ENCODE measurements at places on chromosomes 1 and 21. TPM values are rescaled to one million over a fixed set of nuclear protein-coding genes. Genes with fewer than 3 reads are reported as not detected.
A peak's percentile ranks its signal among the peaks of the same experiment; 100 is the strongest.

DNA sequence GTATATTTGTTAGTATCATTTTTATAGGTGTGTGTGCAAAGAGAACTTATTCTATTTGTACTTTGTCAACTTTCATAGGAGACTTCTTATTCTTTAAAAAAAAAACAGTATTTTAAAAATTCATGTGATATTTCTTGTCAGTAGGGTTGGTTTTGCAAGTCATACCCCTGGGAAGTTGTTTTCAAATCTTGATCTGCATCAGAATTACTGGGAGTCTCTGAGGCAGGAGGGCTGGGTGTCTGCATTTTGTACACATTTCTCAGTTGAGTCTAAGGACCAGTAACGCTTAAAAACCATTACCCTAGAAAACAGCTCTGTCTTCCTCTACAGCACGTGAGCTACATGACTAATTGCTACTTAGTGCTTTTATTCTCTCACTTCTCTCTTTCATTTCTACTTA lies 76.0 kb upstream of the CTTNBP2NL start:
- DNase-seq = no peak

DNA sequence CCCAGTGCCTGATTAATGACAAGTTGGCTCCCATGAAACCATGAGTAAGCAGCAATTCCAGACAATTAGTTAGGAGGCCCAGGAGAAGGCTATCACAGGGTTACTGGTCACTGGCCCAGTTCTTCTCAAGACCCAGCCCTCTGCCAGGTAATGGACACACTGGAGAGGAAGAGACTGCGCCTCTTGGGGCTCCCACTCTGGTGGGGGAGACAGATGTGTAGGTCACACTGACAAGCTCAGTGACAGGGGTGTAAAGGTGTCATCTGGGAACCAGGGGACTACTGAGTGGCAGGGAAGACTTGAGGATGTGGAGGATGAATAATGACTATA lies 4.9 kb downstream of the HPCA start:
- no peak for DNase-seq

GRCh38 chr1:169347688-169348382 lies 19.8 kb downstream of the NME7 start:
- no peak for DNase-seq

DNA sequence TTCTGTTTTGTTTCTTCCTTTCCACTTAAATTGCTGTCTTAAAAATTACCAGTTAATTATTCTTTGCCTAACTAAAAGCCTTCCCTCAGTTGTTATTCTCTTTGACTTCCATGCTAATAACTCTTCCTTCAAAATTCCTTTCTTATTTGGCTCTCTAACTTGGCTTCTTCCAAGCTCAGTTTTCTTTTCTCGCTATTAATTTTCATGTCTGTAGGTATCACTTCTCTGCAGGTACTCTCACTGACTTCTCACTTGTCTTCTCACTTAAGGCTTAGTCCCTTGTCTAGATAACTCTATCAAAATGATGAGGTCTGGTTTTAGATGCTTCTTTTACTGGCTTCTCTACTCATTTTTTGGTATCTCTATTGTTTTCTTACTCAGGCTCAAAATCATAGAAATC lies 10.1 kb downstream of the CDC7 start:
- no peak for DNase-seq

DNA sequence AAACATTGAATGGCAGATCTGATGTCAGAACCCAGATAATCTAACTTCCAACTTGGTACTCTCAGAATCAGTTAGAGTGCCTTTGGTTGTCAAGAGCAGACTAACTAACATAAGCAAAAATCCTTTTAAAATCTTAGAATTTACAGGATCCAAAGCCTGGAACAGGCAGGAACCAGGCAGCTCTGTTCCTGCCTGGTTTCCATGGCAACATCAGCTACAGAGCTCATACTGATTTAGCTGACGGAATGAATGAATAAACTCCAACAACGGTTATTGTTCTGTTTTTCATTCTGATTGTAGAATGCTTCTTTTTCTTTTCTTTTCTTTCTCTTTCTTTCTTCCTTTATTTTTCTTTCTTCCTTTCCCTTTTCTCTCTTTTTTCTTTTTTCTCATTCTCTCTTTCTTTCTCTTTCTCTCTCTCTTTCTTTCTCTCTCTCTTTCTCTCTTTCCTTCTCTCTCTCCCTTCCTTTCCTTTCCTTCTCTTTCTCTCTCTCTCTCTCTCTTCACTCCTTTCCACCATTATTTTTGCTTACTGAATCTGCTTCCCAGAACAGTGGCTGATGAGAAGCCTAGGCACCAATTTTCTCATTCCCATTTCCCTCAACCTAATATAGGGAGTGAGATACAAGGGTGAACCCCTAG lies 121.6 kb downstream of the RGS7 start:
- DNase-seq = no peak

GRCh38 chr1:73824065-73824464 lies 373.9 kb downstream of the LRRIQ3 start:
- no peak for DNase-seq

DNA sequence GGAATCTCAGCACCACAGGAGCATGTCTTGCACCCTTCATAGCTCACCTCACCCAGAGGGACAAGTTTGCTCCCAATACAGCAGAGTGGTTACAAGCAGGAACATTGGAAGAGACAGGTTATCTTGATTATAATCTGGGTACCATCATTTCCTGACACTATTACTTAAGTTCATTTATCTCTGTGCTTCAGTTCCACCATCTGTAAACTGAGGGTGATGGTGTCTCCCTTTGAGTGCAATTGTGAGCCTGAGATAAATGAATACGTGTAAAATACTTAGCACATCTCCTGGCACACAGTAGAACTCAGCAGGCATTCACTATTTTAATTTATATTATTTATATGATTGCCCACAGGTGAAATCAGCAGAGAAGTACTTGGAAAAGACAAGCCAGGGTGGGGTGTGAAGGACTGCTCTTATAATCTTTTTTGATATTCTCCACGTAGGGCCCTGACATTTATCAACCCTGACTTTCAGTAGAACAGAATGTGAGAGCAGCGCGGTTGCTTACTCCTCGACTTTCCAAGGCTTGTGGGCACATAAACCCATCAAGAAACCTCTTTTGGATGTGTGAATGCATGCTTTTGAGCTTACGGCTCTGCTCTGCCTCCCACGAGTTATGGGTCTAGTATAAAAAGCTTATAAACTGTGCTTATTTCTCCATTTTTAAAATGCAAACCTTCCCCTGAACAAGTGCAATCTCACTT lies 34.9 kb downstream of the DUSP10 start:
- no peak for DNase-seq

DNA sequence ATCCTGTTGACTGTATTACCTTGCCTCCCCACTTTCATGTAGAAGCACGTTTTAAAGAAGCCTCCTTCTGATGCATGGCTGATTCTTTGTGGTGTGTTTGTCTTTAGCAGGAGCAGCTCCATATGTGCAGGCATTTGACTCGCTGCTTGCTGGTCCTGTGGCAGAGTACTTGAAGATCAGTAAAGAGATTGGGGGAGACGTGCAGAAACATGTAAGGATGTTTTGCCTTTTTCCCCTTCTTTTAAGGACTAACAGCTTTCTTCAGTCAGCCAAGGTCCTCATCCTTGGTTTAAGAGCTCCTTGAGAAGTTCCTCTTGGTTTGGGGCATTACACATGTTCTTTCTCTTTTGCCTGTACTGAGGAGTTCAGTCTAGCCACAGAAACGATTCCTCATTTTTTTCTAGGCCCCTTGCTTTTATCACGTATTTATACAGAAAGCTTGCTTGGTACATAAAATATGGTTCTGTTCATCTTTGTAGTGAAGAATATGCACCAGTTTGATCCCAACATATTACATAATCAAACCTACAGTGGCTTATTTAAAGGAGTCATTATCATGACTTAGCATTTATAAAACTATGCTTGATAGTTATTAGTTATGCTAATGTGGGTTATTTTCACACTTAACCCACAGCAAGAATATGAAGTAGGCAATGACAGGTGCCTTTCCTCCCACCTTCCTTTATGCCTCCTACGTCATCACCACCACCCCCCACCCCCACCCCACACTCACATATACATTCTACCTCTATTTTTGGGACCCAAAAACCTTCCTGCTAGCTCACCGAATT lies 19.6 kb downstream of the CAP1 start:
- no peak for DNase-seq

DNA sequence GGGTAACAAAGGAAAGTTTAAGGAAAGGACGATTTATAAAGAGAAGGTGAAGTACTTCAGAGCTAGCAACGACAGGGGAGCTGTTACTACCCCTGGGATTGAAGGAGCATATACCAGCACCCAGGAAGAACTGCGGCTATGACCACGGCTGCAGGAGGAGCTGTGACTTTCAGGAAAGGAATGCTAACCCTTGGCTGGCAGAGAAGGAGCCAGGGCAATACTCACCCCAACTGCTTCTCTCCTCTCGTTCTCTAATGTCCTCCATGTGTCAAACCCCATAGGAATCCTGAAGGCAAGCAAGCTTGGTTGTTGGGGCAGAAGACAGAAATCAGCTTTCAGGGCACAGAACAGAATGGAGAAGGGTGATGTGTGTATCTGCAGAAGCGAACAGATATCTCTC lies 120.5 kb downstream of the TMEM53 start:
- no peak for DNase-seq

GRCh38 chr1:218281285-218281684 lies 3.8 kb upstream of the RRP15 start:
- no peak for DNase-seq

DNA sequence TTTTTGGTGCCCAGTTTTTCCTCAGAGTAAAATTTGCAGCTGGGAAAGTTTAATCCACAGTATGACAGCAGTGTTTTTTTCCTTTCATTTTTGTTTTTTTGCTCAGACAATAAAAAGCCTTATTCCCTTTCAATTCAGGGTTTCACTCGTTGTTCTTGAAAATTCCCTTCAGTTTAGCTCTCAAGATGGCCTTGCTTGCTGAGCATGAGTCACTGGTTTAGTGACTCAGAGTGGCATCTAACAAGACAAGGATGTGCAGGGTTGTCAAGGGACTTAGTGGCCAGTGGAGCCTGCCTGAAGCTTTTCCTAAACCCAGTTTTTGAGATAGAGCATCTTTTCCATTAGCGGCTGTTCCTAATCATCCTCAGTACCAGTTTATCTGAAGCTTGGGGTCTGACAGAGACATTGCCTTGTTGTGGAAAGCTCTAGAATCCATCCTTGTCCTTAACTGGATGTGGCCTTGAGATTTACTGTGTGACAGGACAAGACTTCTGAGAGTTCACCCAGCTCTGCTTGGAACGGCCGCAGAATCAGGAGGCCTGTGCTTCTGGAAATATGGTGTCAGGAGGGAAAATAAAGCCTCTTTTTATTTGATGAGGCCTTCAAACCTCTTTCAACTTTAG lies 48.4 kb upstream of the DNAJC6 start:
- DNase-seq = peak; percentile 70

- DNase-seq = no peak
Observed at GRCh38 chr1:1600861-1601563, 1.1 kb upstream of the FNDC10 start.

- DNase-seq = no peak
Observed at GRCh38 chr1:92087542-92087941, 7.4 kb downstream of the BTBD8 start.

- no peak for DNase-seq
Observed at GRCh38 chr1:15578921-15579682, 5.7 kb downstream of the AGMAT start.

DNA sequence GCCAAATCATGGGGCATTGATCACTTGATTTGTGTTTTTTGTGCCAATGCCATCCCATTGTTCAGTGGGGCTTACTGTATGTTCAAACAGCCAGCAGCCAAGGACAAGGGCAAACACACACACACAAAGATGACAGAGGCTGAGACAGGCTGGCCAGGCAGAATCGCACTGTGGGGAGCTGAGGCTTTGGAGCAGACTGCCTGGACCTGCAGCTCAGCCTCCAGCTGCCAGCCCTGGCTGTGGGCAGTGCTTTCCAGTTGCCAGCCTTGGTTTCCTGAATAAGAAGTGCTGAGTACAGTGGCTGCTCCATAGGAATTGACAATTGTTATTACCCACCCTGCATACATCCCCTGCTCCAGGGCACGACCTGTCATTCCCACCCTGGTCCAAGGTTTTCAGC lies 16.9 kb upstream of the PCP4 start:
- DNase-seq = no peak

GRCh38 chr1:164716992-164717703 lies 158.2 kb downstream of the PBX1 start:
- DNase-seq = no peak

DNA sequence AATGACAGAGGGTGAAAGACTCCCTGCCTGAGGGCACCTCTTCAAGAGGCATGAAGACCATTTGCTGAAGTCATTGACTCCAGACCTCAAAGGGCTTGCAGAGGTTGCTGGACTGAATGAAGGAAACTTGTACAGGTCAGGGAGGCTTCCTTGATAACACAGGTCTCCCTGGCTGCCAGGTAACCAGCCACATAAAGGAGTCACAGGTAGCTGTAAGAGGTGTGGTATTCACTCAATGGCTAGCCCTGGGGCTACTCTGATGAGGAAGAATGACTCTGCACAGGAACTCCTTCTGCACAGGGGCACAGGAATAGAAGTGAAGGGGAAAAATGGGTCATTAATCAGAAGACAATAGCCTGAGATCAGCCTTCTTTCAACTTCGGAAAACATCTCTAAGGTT lies 187.5 kb downstream of the LMX1A start:
- DNase-seq = no peak

DNA sequence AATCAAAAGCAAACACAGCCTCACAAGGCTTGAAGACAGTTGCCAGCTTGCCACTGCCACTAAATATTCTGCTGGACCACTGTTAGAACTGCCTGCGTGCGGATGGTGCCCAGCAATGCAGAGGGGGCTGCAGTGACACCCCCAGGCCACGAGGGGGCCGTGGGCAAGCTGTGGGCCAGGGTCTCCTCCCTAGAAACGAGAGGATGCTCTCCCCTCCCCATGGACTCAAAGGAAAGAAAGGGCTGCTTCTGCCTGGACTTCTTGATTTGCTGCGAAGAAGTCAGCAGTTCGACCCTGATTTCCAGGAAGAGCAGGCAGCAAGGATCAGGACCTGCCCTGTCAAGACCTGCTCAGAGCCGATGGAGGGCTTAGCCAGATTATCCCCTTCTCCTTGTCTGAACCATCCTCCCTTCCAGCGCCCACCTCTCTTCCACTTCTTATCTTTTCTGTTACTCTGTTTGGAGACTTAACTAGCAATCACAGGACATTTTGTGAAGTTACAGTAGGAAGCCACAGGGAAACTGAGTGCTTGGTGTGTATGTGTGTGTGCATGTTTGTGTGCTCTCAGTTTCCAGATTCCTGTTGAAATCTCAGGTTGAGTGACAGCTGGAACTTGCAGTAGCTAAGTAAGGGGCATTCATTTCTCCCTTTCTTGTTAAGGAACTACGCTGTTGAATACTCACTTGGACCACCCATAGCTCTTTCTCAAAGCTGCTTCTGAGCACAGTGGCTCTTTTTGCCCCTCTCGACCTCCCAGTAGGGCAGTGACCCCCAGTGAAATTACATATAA lies 2.7 kb downstream of the MAN1C1 start:
- peak; percentile 61 for DNase-seq

DNA sequence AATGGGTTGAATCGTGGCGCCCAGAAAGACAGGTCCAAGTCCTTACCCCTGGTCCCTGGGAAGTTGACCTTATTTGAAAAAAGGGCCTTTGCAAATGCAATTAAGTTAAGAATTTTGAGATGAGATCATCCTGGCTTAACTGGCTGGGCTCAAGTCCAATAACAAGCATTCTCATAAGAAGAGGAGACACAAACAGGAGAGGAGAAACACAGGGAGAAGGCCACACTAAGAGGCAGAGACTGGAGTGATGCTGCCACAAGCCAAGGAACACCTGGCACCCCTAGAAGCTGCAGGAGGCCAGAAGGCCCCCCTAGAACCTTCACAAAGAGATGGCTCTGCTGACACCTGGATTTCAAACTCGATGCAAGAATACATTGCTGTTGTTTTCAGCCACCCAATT lies 44.6 kb downstream of the PDPN start:
- DNase-seq = no peak

The RIPPLY3 gene
- total RNA-seq = not detected

The KMO gene
- not detected for total RNA-seq

The CELA3B gene
- total RNA-seq = 3.1 TPM

The SAMD13 gene
- total RNA-seq = 0.56 TPM

The MFAP2 gene
- not detected for total RNA-seq

The OR10J1 gene
- not detected for total RNA-seq
